ENCODE measurements at places on chromosomes 2 and 18. TPM values are rescaled to one million over a fixed set of nuclear protein-coding genes. Genes with fewer than 3 reads are reported as not detected.

DNA sequence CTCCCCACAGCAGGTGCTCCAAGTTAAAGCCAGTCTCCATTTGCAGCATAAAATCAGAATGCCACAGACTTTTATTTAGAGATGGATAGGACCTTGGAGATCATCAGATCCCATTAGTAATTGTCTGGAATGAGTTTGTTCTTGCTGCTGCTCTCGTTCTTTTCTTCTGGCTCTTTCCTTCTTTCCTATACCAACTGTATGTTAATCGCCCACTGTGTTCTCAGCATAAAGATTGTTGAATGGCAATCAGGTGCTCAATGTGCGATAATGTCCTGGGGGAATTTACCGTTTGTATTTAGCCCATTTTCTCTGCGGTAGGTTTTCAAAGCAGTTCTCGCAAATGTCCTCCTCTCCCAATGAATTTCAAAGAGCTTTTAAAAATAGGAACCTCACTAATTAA, 3.3 kb downstream of the GPR39 start:
- no peaks in the 10 kb centered on the region for H3K36me3 ChIP-seq
- H3K27me3 ChIP-seq = peaks cover 25% of the 10 kb centered on the region
- no peaks in the 10 kb centered on the region for H3K4me1 ChIP-seq
- DNase-seq = no peak

- H3K4me3 ChIP-seq = no peak overlapping the region
- H3K4me1 ChIP-seq = no peaks in the 10 kb centered on the region
- no peak overlapping the region for H3K27ac ChIP-seq
- H3K36me3 ChIP-seq = no peaks in the 10 kb centered on the region
- DNase-seq = no peak
- peaks cover 4% of the 10 kb centered on the region for H3K27me3 ChIP-seq
Measured at GRCh38 chr2:152347076-152347475, 12.1 kb downstream of the FMNL2 start.

DNA sequence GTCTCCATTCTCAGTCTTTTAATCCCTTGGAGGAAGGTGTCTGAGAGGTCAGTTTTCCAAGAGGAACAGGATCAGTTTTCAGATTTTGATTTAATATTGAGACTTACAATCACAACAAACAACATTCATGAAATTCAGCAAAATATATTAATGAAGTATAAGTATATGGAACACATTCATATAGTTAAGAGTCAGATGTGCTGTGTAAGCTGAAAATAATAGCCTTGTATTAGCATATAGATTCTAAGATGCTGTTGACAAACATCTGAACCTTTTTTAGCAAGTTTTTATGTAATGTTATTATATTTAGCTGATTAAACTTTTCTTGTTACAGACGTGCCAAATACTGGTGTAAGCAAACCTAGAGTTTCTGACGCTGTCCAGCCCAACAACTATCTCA, 163.9 kb downstream of the PKP4 start:
- no peaks in the 10 kb centered on the region for H3K27me3 ChIP-seq
- no peaks in the 10 kb centered on the region for H3K4me1 ChIP-seq
- DNase-seq = no peak
- H3K36me3 ChIP-seq = peaks cover 22% of the 10 kb centered on the region

GRCh38 chr18:61471942-61472341, 138.7 kb downstream of the CDH20 start:
- no peaks in the 10 kb centered on the region for H3K4me1 ChIP-seq
- H3K4me3 ChIP-seq = no peak overlapping the region
- H3K27me3 ChIP-seq = no peaks in the 10 kb centered on the region
- no peaks in the 10 kb centered on the region for H3K36me3 ChIP-seq
- DNase-seq = no peak
- no peak overlapping the region for H3K27ac ChIP-seq

KIAA2012 gene
- total RNA-seq = not detected

NGEF gene
- 0.12 TPM for total RNA-seq
